ENCODE measurements at places on chromosomes 7 and 10.

DNA sequence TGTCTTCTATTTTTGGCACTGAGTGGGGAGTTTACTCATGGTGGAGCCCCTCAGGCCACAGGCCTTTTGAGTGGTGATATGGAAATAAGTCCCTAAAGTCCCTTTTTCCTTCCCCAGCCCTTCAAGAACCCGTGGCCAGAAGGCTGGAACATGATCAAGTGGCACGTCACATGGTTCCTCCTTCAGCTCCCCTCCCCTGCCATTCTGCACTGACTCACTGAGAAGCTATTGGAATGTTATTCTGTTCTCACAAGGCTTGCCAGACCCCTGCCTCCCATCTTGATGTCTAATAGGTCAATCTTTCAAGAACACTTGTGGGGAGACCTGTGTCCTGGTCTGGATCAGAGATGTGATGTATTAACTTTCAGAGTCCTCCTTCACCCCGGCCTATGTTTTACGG lies 279.8 kb downstream of the SEC23IP start:
- no peak for DNase-seq

DNA sequence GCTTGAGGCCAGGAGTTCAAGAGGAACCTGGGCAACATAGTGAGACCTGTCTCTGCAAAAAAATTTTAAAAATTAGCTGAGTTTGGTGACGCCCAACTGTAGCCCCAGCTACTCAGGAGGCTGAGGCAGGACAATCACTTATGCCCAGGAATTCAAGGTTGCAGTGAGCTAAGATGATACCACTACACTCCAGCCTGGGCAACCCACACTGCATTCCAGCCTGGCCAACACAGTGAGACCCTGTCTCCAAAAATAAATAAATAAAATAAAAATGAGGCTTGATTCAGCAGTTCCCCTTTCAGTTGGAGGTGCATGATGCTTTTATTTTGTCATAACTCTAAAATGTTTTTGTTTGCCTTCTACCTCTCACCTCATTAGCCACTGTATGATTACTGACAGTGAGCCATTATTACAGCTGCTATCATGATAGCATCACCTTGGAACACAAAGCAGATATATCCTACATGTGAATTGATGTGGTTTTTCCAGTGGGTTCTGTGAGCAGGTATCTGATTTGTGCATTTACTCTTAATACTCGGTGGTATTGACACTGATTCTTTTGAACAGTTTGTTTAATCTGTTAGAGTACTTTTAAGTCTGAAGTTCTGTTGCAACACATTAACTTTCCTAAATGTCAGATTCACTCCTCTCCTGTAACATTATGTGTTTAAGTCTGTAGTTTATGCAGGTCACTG lies 49.1 kb downstream of the ARID5B start:
- DNase-seq, result no peak

GRCh38 chr7:14905764-14906163 lies 3.2 kb upstream of the DGKB start:
- DNase-seq, result no peak

- DNase-seq, result no peak
These were observed 37.4 kb downstream of the AUTS2 start for GRCh38 chr7:69635555-69636185.

DNA sequence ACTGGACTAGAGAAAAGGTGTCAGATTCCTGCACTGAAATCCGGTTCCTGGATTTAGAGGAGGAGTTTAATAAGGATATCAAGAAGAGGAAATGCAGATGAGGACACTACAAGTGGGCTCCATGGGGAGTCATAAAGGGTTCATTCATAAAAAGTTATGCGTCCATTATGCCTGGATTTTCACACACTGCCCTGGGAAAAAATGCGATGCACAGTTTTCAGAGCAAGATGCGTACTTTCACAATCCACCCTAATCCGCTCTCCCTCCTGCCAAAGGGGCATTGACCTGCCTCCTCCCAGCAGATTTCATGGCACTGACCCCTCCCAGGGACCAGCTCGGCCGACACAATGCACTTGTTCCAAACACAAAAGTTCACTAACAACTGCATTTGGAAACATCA lies 42.2 kb upstream of the OPALIN start:
- no peak for DNase-seq

DNA sequence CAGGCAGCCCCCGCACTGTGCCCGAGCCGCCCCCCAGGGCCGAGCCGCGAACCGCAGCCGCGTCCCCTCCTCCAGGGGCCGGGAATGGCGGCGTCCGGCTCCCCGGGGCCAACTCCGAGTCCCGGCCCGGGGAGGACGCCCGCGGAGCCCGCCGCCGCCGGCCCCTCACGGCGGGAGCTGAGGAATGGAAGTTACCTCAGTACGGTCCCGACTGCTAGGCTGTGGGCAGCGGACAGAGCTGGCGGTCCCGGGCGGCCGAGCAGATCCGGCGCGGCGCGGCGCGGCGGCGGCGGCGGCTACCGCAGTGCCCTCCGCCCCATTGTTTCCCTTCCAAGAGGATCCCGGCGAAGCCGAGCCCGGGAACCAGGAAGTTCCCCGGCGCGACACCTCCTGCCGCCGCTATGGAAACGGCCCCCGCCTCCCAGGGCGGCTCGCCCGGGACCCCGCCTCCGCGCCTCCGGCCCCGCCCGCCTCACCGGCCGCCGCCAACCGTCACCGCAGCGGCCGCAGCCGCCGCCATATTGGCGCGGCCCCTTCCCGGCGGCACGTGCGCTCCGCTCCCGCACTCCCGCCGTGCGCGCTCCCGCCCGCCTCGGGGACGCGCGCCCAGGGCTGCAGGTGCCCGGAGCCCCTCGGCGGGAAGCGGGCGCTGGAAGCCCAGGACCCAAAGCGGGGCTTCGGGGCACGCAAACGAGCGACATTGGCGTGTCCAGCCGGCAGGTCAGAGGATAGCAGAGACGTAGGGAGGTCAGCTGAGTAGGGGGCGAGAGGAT lies at the start of gene USP6NL:
USP6NL (minus strand) TSS at position 403 of the 773 bp plus-strand sequence. CDS start 14,016 bp downstream, outside the sequence.
- DNase-seq, result peak; percentile 62

DNA sequence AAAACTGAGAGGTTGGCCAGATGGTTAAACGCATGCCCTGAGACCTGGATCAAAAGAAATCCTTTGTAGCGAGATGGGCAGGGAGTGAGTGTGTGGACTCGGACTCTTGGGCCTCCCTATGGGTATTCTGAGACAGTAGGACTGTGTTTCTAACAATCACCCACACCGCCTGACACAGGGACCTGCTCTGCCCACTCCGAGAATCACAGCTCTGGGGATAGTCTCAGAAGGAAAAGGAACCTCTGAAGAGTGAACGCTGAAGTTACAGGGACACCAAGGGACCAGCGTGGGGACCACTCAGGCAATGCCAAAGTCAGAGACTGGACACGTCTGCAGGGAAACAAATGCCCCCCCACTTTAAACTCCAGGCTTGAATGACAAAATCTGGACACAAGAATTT lies 242.1 kb upstream of the TCERG1L start:
- DNase-seq, result no peak

DNA sequence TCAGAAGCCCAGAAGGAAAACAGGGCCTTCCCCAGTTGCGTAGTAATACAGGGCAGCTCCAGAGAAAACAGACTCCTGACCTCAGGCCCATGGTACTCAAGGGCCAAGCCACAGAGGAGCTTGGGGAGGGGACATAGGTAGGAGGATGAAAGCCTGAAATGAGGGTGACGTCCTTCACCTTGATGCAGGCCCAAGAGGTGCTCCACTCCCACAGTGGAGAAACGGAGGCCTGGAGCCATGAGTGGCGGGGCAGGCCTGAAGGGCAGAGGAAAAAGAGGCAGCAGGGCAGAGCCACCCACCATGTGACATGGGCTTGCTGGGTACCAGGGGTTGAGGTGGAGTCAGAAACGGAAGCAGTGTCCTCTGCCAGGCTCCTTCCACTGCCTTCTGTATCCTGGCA lies 83.0 kb downstream of the C10orf105 start:
- no peak for DNase-seq

- DNase-seq, result no peak
These were observed 41.5 kb upstream of the NKX6-2 start for GRCh38 chr10:132827423-132827789.

GRCh38 chr7:23117841-23118240 lies 12.3 kb downstream of the KLHL7 start:
- no peak for DNase-seq

- DNase-seq, result no peak
These were observed 1.3 kb downstream of the CYTH3 start for GRCh38 chr7:6271060-6271658.

- DNase-seq, result peak; percentile 31
These were observed 100.7 kb downstream of the NKX6-2 start for GRCh38 chr10:132685101-132685891.

- no peak for DNase-seq
These were observed 23.7 kb downstream of the KCNH2 start for GRCh38 chr7:150954201-150954985.

GRCh38 chr10:74113546-74113945 lies 37.1 kb downstream of the AP3M1 start:
- DNase-seq, result no peak

DNA sequence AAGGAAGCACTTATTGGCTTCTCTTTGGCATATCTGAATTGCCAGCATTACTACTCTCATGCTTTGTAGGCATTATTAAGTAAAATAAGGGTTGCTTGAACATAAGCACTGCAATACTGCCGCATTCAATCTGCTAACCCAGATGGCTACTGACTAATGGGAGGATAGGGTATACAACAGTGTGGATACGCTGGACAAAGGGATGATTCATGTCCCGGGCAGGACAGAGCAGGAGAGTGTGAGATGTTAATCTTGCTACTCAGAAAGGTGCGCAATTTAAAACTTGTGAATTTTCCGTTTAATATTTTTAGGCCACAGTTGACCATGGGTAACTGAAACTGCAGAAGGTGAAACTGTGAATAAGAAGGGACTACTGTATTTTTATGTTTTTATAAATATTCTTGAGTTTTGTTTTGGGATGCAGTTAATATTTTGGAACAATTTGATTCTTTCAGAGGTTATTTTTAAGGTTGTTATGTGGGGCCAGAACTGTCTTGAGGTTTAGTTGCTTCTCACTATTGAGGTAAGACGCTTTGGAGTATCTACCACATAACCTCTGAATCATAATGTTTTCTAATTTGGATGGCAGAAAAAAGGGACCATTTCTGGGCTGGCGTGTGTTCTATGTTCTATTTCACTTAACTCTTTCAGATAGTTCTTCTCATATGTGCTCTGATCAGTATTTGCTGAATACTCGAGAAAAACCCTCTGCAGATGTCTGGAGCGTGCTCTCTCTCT lies 75.7 kb upstream of the SYPL1 start:
- DNase-seq, result no peak

DNA sequence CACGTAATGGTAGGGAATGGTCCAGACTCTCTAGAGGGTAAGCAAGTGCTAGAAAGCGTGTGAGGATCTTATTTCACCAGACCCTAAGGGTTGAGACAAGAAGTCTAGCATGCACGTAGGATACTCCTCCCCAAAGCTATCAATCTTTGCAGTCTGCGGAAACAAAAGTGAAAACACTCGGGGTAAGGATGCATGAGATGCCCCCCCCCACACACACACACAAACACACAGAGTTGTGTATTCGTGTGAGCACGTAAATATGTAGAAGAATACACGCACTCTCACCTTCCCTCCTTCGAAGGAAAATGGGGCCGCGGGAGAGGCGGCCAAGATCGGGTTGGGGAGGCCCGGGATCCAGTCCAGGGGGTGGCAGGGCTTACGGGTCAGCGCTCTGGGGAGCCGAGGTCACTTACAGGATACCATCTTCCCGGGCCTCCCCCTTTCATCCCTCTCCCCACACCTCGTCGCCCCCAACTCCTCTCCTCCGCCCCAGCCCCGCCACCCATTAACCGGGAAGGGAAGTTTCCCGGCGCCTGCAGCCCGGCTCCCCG lies 455 bp downstream of the CUL2 start:
- peak; percentile 63 for DNase-seq

GRCh38 chr7:20299647-20300312 lies 30.9 kb upstream of the ITGB8 start:
- no peak for DNase-seq

- no peak for DNase-seq
These were observed 3.2 kb downstream of the BZW2 start for GRCh38 chr7:16649196-16649595.

DNA sequence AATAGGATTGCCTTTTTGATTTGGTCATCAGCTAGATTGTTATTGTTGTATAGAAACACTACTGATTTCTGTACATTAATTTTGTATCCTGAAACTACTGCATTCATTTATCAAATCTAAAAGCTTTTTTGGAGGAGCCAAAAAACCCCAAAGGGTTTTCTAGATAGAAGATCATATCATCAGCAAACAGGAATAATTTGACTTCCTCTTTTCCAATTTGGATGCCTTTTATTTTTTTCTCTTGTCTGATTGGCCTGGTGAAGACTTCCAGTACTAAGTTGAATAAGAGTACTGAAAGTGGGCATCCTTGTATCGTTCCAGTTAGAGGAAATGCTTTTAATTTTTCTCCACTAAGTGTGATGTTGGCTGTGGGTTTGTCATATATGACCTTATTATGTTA lies 10.6 kb upstream of the ENTPD7 start:
- no peak for DNase-seq

- DNase-seq, result no peak
These were observed 228.0 kb downstream of the PRKG1 start for GRCh38 chr10:51302316-51302715.

DNA sequence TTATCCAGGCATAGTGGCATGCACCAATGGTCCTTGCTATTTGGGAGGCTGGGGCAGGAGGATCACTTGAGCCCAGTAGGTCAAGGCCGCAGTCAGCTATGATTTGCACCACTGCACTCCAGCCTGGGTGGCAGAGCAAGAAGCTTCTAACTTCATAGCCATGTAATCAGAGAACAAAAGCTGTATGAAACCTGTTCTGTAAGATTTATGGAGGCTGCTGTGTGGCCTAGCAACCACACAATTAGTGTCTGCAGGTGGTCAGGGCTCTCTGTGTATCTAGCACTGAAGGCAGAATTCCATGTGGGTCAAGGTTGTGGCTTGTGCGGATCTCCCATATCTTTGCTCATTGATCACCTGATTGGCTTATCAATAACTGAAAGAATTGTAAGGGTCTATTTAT lies 221.5 kb upstream of the FOXK1 start:
- DNase-seq, result no peak

- DNase-seq, result no peak
These were observed 29.2 kb upstream of the AP5Z1 start for GRCh38 chr7:4745971-4746919.

- no peak for DNase-seq
These were observed 37.7 kb downstream of the AGMO start for GRCh38 chr7:15524077-15524476.
